Putamen (tissue), 1 donor: ENCODE measurements at places on chromosomes 6 and 20.

- DNase-seq = no peak
Measured at GRCh38 chr6:43468240-43468639, 9.1 kb upstream of the TJAP1 start.

- no peak for DNase-seq
Measured at GRCh38 chr6:147260091-147260490, 55.9 kb downstream of the STXBP5 start.

- no peak for DNase-seq
Measured at GRCh38 chr6:130671577-130671976, 155.6 kb upstream of the SMLR1 start.

DNA sequence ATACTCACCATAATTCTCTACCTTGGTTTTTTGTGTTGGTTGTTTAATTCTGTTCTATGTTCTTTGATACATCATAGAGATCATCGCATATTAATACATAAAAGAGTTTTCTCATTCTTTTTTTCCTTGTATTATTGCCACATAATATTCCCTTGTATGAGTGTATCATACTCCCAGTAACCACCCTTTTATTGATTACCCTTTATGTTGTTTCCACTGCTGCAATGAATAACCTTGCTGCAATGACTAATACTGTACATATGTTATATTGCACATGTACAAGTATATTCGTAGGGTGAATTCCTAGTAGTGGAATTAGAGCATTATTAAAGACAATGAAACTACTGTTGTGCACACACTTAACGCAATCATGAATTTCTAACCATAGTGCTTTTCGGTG, 9.1 kb upstream of the SF3B5 start:
- DNase-seq = no peak

DNA sequence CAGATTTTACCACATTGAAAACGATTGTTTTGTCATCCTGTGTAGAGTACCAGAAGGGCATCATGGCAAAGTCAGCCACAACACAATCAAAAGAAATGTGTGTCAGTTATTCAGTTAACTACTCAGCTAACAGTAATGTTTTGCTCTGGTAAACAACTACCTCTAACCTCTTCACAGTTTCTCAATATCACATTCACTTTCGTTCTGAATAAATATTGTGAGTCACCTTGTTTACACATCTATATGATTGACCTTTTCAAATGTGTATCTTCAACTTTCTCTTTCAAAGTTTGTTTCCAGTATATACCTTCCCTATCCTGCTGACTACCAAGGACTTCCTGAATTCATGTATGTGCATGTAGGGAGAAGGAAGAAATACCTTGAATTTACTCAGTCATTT, 216.6 kb upstream of the UFL1 start:
- no peak for DNase-seq

GRCh38 chr6:155628306-155628705, 172.7 kb upstream of the NOX3 start:
- DNase-seq = no peak

DNA sequence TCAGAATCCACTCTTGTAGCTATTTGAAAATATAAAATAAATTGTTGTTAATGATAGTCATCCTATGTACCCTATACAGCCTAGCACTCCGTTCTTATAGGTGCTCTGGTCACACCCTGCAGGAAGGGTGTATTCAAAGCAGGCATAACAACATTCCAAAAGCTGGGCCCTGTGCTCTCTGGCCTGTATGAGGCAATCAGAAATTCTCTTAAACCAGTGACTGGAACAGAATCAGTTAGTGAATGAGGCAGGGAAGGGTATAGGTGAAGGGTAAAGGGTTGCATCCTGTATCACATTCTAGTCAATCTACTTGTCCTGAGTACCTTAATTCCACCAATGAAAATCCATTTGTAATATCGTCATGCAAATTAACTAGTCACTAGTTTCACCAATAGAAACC, 154.5 kb upstream of the ZNF217 start:
- DNase-seq = no peak

GRCh38 chr20:36109251-36109947, 45.1 kb upstream of the EPB41L1 start:
- DNase-seq = no peak
